MG63 (cell line): ENCODE measurements at places on chromosomes 11 and 22.

- DNase-seq: no peak
Measured at GRCh38 chr11:72955466-72955865, 141.3 kb downstream of the ATG16L2 start.

- DNase-seq: no peak
Measured at GRCh38 chr11:113286509-113287497, 27.6 kb upstream of the TTC12 start.

GRCh38 chr11:132874638-132875037 lies 657.7 kb downstream of the OPCML start:
- peak; percentile 38 for DNase-seq

DNA sequence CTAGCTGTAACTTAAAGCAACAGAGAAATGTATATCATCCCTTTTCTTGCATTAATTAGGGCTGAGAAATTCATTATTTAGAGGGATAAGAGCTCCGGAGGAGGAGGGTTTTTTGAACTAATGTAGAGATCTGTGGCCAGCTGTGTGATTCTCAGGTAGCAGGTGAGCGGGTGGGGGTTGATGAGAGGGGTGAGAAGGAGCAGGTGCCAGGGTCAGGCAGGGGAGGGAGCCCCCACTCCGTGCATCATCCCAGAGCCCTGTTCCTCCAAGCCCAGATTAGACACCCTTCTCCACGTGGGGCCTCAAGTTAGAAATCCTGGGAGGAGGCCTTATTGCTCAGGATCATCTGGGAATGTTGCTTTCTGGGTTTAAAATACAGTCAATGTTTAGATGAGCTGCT lies 24.9 kb downstream of the ZBTB16 start:
- no peak for DNase-seq

- DNase-seq: no peak
Measured at GRCh38 chr11:29432719-29433325, 584.0 kb downstream of the KCNA4 start.

DNA sequence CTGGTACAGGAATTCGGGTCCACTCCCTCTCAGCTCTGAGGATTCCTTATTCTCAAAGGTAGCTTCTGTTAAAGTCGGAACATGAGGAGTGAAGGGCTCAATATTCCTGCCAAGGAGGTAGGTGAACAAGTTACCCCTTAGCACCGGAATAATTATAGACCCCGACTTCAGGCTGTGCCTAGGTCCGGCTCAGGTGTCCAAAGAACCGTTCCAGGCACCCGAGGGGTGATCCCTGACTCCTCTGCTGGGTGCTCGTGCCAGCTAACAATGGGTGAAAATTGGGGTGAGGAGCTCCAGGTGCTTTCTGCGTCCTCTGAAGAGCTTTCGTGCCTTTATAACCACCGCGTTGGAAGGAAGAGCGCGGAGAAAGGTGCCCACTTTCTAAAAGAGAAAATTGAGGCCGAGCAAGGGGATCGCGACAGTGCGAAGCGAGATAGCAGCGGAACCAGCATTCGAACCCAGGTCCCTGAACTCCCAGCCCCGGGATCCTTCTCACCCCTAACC lies 393 bp downstream of the CYB561A3 start:
- DNase-seq: no peak

DNA sequence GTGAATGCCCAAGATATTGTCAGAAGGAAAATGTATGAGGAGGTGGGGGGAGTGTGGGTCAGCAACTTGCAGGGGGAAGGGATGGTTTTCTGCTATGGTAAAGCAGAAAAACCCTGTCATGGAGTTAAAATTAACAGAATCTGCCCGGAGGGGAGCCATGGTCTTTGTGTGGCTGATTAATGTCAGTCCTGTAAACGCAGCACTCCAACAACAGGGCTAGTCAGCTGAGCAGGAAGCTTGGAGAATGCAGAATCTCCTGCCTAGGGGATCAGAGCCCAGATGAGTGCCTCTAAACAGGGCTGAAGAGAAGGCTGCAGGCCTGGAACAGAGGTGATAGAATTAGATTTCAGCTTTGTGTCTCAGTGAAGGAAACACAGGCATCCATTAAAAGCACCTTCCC lies 140.9 kb upstream of the MTNR1B start:
- no peak for DNase-seq

DNA sequence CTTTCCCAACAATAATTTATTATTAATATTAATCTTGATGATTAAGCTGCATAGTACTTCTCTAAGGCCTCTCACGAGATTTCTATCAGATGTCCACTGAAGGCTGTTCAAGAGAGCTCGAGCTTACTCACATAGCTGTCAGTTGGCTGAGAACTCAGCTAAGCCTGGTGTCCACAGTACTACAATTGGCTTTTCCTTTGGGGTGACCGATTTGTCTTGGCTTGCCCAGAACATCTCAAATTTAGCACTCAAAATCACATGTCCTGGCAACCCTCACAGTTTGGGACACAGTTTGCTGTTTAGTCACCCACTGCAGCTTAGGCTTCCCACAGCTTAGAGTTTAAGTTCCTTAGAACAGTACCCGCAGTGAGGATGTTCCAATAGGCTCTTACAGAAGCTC lies 96.5 kb downstream of the LUZP2 start:
- DNase-seq: peak; percentile 87

- DNase-seq: no peak
Measured at GRCh38 chr11:116202922-116203321, 569.9 kb downstream of the BUD13 start.

DNA sequence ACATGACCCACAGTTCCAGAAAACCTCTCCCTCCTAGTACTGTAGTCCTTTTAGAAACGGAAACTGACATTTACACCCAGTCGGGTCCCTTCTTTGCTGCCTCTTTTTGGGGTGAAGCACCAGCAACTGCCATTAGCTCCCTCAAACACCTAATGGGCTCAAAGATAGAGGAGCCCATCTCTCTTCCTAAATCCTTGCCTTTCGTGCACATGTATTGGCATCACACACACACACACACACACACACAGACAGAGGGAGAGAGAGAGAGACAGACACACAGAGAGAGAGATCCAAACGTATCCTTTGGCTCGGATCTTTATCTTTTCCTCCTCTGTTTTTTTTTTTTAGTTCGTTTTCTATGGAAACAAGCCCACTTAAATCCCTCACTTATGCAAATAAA lies 716 bp downstream of the GRM5 start:
- no peak for DNase-seq

DNA sequence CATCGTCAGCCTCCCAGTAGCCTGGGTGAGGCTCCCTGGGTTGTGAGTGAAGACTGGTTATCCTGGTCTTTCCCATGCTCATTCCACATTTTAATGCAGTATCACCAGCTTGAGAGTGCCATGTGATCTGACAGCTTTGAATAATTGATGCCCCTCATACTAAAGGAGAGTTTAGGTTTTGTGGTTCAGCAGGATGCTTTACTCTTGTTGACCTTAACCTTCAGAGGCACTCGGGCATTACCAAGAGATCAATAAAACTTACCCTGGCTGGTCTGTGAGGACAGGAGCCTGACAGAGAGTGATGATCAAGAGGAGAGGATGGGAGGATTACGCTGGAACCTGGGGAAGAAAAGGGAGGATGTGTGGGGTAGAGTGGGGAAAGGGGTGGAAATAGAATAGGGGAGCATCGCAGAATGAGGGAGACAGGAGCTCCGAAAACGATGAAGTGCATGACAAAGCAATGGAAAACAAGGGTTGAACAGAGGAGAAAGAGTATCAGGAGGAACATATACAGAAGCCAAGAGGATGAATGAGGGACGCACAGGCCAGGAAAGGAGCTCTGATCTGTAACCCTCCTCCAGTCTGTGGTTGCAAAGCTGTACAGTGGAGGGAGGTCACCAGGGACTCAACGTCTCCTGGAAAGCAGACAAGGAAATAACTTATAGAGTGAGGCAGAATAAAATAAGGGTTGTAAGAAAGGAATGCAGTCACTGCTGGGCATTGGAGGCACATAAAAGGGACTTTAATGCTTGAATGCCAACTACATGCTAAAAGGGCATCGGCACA lies 594.5 kb downstream of the NTM start:
- no peak for DNase-seq

- no peak for DNase-seq
Measured at GRCh38 chr11:106161775-106162634, 84.5 kb downstream of the AASDHPPT start.

DNA sequence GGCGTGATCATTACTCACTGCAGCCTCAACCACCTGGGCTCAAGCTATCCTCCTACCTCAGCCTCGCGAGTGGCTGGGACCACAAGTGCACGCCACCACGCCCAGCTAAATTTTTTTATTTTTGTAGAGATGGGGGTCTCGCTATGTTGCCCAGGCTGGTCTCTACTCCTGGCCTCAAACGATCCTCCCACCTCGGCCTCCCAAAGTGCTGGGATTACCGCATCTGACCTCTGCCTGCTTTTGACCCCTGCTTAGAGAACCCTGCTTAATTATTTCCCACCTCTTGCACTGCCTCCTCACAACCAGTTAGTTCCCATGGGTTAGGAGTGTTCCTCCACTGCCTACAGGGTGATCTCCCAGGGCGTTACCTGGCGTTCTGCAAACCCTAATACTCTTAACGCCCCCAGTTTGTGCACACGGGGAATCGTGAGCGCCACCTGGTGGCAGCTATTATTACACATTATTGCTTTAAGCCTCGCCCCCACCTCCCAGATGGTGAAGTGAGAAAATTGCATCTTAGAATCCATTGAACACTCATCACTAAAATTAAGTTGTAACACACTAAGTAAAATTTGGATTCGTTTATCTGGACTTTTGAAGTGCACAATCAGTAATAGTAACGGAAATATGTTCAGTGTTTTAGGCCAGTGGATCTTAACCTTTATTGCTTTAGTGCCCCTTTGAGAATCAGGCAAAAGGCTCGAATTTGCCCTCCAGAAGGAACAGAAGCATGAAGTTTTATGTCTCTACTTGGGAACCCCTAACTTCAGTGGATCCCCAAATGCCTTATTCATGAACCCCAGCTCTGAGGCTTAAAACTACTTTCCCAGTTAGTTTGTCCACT lies 61.4 kb upstream of the ASPHD2 start:
- DNase-seq: peak; percentile 23

- no peak for DNase-seq
Measured at GRCh38 chr11:60208146-60208895, 25.4 kb upstream of the MS4A6A start.

DNA sequence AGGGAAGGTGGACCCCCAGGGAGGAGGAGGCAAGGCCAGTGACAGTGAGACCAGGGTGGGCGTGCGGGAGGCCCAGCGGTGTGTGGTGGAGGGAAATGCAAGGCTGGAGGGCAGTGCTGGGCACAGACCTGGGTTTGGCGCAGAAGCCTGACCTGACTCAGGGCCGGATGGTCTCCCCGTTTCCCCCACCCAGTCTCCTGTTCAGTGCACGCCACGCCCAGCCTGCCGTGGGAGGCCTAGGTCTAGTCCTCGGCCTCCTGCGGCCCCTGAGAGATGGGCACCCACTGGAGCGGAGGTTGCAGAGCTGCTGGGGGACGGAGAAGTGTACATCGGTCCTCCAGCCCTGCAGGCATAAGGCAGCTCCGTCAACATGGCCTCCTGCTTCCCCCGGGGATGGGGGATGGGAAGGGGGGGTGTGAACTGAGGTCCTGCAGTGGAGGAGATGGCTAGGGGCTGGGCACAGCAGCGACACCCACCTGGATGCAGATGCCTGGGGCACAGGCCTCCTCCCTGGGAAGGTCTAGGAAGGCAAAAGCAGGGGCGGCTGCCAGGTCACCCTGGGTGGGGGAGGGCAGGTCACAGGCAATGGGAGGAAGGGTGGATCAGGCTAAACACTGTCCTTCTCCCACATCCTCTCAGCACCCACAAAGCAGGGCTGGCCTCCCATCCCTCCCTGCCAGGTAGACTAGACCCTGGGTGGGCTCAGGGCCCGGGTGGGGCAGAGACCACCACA lies 15.9 kb downstream of the IL17REL start:
- DNase-seq: no peak

GRCh38 chr22:50182176-50183081 lies 3.3 kb upstream of the TRABD start:
- DNase-seq: no peak

DNA sequence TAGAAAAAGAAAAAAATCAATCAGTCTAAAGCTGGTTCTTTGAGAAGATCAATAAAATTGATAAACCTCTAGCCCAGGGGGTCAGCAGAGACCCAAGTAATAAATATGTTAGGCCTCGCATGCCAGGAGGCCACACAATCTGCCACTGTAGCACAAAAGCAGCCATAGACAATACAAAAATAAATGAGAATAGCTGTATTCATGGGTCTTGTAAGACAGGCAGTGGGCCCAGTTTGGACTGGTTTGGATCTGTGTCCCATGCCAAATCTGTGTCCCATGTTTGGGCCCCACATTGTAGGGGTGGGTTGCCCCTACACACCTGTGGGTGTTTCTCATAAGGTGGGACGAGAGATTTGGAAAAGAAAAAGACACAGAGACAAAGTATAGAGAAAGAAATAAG lies 6.6 kb upstream of the PLAAT4 start:
- no peak for DNase-seq

DNA sequence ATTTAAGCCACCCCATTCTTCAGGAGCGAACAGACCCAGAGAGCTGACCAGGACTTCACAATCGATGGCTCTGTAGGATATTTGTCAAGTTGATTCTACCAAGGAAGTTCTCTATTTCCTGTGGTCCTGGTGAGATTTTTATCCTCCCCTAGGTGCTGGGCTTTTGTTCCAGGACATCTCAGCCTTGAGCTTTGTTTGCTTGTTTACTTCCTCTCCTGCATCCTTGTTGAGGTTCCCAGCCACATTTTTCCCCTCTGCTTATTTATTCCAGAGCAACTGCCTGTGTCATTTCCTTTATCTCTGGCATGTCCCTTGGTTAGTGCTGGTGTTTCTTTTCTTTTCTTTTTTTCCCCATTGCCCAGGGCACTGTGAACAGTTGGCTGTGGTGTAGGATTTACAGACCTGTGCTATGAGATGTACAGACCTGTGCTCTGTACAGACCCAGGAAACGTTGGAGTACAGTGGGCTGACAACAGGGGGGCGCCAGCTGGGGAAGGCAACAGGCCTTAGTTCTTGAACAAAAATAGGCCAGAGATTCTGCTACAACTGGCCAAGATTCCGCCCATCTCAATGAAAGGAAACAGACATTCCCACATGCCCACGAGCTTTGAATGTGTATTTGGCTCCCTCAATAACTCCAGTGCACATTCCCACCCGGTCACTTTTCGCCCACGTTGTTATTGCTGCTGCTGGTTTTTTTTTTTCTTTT lies 235.9 kb upstream of the DDI1 start:
- DNase-seq: no peak

GRCh38 chr22:33544707-33545106 lies 375.6 kb downstream of the LARGE1 start:
- peak; percentile 31 for DNase-seq

DNA sequence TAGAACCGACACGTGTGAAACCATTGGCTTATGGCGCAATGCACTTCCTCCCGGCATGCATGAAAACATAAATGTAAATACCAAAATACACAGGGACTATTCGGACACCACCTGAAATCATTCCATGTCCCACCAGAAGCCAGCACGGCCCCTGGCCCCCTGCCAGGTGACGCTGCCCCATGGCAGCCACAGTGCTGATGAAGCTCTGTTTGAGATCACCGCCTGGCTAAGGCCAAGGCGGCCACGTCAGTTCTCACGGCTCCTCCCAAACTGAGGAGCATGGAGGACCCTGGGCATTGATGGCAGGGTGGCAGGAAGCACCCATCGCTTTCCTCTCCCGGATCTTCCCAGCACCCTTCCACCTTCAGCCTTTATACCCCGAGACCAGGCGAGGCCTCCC lies 89.5 kb downstream of the CDKN1C start:
- DNase-seq: no peak

GRCh38 chr11:130783323-130783722 lies 133.0 kb downstream of the SNX19 start:
- DNase-seq: no peak

GRCh38 chr11:44952082-44952481 lies 1.4 kb upstream of the TP53I11 start:
- DNase-seq: no peak
